ENCODE measurements at places on chromosomes 4 and X. TPM values are rescaled to one million over a fixed set of nuclear protein-coding genes. Genes with fewer than 3 reads are reported as not detected.
A peak's percentile ranks its signal among the peaks of the same experiment; 100 is the strongest.

- DNase-seq = peak; percentile 72
These were observed 104.9 kb downstream of the FAM53A start for GRCh38 chr4:1579001-1579900.

Gene GPM6B
- total RNA-seq = not detected

Gene LUZP4
- not detected for total RNA-seq

- no peak for DNase-seq
These were observed 82.7 kb upstream of the CXXC4 start for GRCh38 chr4:104577405-104577804.

GRCh38 chr4:41442810-41443209 lies 95.1 kb upstream of the LIMCH1 start:
- DNase-seq = no peak

DNA sequence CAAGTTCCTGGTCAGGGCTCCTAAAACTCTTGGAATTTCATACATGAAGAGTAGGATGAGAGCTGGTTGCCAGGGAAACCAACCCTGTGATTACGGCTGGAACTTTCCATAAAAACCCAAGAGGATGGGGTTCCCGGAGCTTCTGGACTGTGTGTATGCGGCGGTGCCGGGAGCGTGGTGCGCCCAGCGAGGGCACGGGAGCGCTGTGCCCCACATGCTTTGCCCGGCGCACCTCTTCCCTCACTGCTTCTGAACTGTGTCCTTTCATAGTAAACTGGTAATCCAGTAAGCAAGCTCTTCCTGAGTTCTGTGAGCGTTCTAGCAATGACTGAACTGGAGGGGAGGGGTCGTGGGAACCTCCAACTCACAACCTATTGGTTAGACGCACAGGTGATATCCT lies 152.6 kb downstream of the AFAP1 start:
- no peak for DNase-seq
